ENCODE measurements at places on chromosomes 13 and 19.

DNA sequence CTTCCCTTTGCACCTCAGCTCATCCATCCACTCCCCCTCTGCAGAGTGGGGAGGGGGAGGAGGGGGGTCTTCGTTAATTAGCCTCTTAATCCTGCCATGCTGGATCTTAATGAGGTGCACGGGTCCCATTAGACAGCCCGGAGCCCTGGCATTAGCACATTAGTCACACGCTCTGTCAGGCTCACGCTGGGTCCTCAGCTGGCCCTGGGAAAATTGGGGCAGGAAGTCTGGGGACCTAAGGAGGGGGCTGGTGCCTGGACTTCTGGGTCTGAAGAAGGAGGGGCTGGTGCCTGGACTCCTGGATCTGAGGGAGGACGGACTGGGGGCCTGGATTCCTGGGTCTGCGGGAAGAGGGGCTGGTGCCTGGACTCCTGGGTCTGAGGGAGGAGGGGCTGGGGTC, 444 bp upstream of the NCCRP1 start:
- DNase-seq = peak; percentile 25

- DNase-seq = peak; percentile 97
Observed at GRCh38 chr19:39506944-39507714, 7.8 kb upstream of the SELENOV start.

DNA sequence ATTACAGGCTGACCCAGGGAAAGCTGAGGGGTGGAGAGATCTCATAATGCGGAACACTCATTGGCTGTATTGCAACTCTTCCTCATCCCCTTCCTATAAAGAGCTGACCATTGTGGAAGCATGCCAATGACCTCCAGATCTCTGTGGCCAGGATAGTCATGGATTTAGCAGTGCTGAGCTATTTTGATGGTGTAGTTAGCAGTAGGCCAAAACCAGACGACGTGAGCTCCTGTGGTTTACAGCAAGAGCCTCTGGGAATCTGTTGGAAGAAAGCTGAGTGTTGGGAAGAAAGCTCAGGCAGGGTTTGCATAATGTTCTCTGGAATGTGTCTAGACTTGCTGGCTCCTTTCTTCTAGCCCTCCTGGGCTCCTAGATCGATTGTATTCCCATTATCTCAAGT, 187.5 kb upstream of the GPC6 start:
- DNase-seq = no peak

DNA sequence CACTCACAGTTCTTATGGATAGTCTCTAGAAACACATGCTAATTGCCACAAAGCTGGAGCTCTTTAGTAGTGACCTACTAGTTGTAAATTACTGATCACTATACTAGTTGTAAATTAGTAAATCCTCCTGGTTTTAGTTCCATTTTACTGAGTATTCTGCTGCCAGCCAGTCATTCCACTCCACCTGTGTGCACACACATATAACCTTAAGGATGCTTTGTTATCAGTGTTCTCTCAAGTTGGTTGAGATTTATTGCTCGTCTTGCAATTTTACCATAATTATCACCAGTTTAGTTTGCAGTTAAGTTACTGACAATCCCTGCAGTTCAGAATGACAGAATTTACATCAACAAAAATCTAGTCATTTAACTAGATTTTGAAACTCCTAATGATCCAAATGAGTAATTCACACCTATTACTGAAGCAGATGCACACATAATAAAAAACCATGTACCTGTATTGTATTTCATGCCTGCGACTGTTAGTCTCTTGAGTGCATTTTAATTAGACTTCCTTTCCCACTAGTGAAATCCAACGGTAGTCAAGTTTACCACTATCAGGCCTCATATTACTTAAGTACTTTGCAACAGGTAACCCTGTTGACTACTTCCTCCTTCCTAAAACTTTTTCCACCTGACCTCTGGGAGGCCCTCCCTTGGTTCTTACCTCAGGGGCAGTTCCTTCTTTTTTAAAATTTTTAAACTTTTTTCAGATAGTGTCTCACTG, 7.6 kb downstream of the TPT1 start:
- DNase-seq = peak; percentile 8

DNA sequence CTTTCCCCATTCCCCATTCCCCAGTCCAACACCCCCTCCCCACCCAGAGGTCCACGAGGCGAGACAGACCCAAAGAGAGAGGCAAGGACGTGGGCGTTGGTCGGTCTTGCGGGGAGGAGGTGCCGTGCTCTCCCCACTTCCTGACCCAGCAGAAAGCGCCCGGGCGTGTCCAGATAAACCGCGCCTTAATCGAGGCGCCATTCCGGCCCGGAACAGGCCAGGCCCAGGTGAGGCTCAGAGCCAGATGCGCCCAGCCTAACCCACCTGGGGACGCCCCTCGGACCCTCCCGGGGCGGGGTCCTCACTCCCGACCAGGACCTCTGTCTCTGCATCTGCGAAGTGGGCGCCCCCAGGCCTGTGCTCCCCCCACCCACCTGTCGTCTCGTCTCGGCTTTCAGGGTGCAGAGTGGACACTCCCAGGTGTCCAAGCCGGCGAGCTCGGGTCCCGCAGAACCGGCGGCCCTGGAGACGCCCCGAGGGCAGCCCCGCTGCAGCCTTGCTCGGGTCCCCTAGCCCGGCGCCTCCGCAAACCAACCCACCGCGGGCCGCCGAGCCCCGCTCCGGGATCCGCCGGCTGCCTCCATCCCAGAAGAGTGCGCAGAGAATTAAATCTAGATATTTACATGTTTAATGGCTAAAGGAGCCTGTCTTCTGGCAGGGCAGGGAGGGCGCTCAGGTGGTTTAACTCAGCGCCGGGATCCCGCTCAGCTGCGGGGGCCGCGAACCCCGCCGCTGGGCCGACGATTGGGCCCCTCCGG, 5.0 kb upstream of the ONECUT3 start:
- no peak for DNase-seq

- DNase-seq = peak; percentile 81
Observed at GRCh38 chr19:41951686-41952172, 7.4 kb downstream of the RABAC1 start.

DNA sequence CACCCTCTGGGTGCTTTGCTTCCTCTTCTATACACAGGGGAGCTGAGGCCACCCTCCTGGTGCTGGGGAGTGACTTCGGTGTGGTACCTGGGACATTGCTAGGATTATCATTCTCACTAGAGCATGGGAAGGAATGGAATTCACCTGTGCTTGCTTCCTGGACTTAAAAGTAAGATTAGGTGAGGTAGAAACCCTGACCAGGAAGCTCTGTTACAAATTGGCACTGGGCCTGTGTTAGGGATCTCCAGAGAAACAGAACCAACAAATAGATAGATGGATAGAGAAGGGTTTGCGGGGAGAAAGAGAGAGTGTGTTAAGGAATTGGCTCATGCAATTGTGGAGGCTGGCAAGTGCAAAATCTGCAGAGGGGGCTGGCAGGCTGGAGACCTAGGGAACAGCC, 13.9 kb upstream of the SIAH3 start:
- DNase-seq = no peak

GRCh38 chr13:37627428-37627827, 28.9 kb upstream of the POSTN start:
- DNase-seq = peak; percentile 79

DNA sequence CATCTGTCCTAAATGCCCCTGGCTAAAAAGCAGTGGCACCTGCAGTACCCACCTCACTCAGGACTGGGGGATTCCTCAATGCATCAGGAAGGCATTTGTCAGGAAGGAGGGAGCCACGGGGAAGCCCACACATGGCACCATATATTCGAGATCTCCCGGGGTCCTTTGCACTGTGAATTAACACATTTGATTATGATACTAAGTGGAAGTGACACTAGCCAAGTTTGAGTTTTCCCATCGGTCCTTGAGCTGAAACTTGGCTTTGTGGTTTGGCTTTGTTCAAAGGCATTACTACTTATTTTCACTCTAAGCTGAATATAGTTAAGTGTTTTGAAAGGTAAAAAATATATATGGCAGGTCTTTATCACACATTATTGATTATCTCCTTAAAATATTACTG, 168.7 kb upstream of the MYO16 start:
- no peak for DNase-seq

- peak; percentile 92 for DNase-seq
Observed at GRCh38 chr13:53068585-53069520, 40.2 kb downstream of the OLFM4 start.

GRCh38 chr13:27371932-27372331, 52.5 kb upstream of the GTF3A start:
- peak; percentile 60 for DNase-seq

DNA sequence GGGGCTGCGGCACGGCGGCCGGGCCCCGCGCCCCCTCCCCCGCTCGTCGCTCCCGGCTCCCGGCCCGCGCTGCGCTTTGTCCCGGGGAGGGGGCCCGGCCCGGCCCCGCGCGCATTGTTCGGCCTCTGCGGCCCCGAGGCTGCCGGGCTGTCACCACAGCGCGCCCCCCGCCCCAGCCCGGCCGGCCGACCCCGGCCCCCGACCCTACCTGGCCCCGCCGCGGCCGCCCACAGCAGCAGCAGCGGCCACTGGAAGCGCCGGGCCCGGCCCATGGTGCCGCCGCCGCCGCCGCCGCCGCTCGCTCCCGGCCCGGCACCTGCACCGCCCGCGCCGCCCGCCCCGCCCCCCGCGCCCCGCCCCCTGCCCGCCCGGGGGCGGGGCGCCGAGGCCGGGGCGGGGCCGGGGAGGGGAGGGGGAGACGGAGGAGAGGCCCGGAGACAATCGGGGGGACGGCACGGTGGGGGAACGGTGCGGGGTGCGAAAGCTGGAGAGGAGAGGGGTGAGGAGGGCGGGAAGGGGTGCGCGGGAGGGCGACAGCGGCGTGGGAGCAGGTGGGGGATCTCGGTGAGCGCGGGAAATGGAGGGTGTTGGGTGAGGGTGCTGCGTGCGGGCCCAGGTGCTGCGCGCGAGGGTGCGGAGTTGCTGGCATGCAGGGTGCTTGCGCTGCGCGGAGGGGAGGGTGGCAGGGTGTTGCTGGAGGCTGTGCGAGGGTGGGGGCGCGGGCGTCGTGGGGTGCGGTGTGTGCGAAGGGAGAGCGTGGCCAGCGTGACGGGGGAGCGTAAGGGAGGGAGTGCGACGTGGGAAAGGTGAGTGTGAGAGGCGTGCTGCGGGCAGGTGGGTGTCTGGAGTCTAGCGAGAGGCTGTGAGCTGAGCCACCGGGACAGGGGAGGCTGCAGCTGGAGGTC, at the start of gene CADM4:
Gene CADM4, minus strand, starts transcription at position 332 of the 905 bp plus-strand sequence. Its CDS starts 60 bp downstream, at position 272.
- DNase-seq = peak; percentile 78

DNA sequence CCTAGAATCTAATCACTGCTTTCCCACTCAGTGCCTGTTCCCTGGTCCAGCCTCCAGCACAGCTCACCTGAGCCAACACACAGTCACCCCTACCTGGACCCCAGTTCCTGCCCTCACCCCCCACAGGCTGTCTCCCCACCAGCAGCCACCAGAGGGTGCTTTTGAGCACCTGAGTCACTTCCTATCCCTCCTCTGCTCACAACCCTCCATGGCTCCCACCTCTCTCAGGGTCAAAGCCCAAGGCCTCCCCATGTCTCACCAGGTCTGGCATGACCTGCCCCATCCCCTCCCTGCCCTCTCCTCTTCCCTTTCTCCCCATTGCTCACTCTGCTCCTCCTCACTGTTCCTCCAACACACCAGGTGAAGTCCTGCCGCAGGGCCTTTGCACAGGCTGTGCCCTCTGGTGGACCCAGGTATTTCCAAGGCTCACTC, 7.1 kb upstream of the DPP9 start:
- peak; percentile 61 for DNase-seq

- no peak for DNase-seq
Observed at GRCh38 chr13:30826911-30827577, 79.0 kb upstream of the MEDAG start.

- DNase-seq = no peak
Observed at GRCh38 chr19:34828156-34828555, 55.1 kb upstream of the ZNF599 start.

- DNase-seq = peak; percentile 60
Observed at GRCh38 chr13:84430446-84430845, 548.2 kb upstream of the SLITRK1 start.

DNA sequence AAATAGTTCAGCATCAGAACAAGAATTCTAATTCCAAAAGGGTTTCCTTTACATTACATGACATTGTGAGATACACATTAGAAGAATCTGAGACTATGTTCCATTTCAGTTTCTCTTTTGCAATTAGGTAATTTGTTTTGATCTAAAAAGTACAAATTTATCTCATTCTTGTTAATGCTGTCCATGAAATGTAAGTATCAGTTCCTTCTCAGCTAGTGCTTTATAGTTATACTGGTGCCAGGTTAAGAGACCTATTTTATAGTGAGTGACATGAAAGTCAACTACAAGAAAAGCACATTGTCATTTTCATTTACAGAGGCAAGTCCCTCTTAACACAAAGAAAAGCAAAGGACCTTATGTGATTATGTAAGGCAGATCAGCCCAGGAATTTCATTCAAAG, 43.9 kb downstream of the RCBTB2 start:
- no peak for DNase-seq

GRCh38 chr19:11423164-11423790, 4.2 kb upstream of the RGL3 start:
- DNase-seq = no peak

GRCh38 chr13:91017669-91018053, 329.8 kb upstream of the MIR17HG start:
- peak; percentile 74 for DNase-seq

- DNase-seq = no peak
Observed at GRCh38 chr13:20514866-20515265, 10.8 kb downstream of the CRYL1 start.

DNA sequence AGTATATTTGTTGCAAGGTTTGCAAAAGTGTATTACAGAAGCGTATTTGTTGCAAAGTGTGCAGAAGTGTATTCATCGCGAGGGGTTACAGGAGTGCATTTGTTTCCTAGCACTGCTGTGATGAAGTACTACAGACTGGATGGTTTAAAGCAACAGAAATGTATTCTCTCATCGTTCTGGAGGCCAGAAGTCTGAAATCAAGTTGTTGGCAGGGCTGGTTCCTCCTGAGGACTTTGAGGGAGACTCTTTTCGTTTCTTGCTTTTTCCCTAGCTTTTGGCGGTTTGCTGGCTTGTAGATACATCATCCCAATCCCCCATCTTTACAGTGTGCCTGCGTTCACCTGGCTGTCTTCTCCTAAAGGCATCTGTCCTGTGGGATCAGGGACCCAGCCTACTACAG, 127.9 kb upstream of the USP29 start:
- no peak for DNase-seq

DNA sequence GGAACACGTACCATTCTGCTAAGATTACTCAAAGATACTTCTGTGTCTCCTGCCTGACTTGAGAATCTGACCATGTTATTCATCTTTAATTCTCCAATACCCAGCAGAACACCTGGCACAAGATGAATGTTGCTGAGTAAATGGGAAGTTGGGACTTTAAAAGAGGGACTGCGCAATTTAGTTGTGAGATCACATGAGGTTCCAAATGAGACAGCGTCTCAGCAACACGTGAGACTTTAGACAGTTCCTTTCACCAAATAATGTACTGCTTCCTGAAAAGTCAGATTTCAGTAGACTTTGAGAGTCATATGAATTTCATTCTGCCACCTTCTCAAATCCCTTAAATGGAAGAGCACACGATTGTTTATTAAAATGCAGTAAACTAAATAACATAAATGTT, 36.7 kb downstream of the DOCK9 start:
- DNase-seq = no peak

GRCh38 chr13:48232420-48233045, 473 bp upstream of the ITM2B start:
- no peak for DNase-seq

DNA sequence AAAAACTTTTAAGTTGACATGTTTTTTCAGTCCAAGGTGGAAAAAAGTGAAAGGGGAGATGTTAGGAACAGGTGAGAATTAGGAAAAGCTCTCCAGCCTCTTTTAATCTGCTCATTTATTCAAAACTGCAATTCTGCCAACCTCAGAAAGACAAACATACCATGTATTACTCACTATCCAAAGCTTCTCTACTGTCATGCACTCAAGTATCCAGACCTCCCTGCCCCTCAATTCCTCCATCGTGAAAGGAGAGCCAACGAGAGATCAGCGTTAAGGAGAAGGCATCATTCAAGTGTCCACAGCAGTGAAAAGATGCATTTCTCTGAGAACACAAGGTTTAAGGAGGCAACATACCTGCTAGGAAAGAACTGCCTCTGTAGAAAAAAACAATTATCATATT, 24.5 kb downstream of the DIAPH3 start:
- no peak for DNase-seq

Data from NCI-H69 (cell line).